ENCODE measurements at places on chromosomes 2 and 18.
A peak's percentile ranks its signal among the peaks of the same experiment; 100 is the strongest.

DNA sequence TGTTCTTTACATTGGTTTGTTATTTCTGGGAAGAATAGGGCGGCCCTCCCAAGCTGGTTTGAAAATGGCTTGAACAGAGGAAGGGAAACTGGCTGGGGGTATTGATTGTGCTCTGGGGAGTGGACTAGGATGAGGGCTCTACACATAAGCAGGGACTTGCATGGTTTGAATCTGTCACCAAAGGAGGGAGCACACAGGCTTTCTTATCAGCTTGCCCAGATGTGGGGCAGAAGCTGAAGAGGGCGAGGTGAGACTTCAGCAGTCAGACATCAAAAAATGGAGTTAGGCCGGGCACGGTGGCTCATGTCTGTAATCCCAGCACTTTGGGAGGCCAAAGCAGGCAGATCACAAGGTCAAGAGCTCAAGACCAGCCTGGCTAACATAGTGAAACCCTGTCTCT, 7.2 kb upstream of the RAB12 start:
- DNase-seq = no peak

GRCh38 chr2:187640926-187641510, 86.8 kb upstream of the TFPI start:
- no peak for DNase-seq

DNA sequence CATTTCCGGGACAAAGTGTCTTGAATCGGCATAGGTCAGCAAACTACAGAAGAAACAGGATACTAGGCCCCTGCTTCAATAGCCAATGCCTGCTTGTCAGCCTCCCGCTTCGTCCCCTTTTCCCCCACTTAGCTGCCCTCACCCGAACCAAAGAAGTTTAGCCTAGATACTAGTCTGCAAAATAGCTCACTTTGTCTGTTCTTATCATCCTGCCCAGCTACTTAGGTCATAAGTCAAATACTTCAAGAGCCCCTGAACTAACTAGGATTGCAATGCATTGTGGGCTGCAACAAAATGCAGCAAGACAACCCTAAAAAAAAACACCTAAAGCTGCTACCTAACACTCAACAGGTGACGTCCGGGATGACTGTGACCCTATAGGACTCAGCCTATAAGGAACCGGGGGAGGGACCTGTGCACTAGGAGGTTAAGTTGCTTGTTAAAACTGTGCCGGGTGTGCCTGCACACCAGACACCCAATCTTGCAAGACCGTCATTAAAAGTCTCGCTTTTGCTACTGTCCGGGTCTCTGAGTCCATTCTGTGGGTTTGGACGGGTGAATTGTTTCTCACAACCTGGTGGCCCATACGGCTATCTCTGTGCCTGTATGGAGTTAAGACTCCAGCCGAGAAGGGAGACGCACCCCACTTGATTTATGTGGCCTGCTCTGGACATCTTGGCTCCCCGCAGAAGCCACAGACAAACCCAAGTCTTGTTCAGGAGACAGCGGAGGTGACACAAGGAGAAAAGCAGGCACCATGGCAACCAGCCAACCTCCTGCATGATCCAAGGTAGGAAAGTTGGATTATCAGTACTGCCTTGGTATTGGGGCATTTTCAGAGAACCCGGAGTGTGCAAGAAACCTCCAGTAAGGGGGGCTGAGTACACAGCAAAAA, 105.9 kb downstream of the HIBCH start:
- DNase-seq = no peak

DNA sequence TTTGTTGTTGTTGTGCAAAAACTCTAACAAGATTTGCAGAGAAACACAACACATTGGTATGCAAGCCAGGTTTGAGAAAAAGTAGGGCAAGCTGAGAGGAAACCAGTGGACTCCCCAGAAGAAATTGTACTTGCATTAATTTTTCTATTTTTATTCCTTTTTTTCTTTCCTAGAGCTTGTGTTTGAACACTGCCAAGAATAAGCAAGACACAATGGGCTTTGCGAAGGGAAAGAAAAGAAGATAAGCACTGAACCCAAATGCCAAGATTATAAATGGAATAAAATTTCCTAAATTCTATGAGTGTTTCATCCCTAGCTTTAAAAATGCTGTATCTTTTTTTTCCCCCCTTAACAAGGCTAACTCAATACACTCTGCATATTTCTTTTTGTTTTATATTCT, 17.0 kb upstream of the CYTIP start:
- DNase-seq = no peak

- no peak for DNase-seq
Measured at GRCh38 chr2:237297421-237298150, 116.4 kb downstream of the COL6A3 start.

- no peak for DNase-seq
Measured at GRCh38 chr18:34857320-34857719, 147.2 kb downstream of the DTNA start.

GRCh38 chr2:113705982-113706523, 50.4 kb downstream of the SLC35F5 start:
- DNase-seq = no peak

- no peak for DNase-seq
Measured at GRCh38 chr18:70366670-70367069, 77.8 kb downstream of the SOCS6 start.

- DNase-seq = no peak
Measured at GRCh38 chr2:52955079-52955478, 812.5 kb upstream of the CHAC2 start.

DNA sequence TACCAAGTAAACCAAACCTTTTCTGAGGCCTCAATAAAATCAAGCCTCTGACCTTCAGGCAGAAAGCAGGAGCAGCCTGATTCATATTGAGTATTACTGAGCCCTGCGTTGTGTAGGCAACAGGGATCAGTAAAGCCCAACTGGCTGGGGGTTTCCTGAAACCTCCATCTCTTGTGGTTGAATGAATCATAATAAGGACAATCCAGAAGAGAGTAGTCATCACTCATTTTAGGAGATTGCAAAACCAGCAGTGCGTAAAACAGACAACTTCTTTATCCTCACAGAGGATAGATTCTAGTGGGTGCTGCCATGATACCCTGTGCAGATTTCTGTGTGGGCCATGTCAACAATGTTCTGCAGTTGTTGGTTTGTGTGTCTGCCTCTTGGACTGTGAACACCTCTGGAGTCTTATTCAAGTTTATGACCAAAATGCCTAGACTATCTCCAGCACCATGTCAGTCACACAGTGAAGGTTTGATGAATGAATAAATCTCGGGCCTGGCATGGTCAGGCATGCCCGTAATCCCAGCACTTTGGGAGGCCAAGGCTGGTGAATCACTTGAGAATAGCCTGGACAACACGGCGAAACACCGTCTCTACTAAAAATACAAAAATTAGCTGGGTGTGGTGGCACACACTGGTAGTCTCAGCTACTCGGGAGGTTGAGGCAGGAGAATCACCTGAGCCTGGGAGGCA, 51.8 kb upstream of the RAB27B start:
- no peak for DNase-seq

DNA sequence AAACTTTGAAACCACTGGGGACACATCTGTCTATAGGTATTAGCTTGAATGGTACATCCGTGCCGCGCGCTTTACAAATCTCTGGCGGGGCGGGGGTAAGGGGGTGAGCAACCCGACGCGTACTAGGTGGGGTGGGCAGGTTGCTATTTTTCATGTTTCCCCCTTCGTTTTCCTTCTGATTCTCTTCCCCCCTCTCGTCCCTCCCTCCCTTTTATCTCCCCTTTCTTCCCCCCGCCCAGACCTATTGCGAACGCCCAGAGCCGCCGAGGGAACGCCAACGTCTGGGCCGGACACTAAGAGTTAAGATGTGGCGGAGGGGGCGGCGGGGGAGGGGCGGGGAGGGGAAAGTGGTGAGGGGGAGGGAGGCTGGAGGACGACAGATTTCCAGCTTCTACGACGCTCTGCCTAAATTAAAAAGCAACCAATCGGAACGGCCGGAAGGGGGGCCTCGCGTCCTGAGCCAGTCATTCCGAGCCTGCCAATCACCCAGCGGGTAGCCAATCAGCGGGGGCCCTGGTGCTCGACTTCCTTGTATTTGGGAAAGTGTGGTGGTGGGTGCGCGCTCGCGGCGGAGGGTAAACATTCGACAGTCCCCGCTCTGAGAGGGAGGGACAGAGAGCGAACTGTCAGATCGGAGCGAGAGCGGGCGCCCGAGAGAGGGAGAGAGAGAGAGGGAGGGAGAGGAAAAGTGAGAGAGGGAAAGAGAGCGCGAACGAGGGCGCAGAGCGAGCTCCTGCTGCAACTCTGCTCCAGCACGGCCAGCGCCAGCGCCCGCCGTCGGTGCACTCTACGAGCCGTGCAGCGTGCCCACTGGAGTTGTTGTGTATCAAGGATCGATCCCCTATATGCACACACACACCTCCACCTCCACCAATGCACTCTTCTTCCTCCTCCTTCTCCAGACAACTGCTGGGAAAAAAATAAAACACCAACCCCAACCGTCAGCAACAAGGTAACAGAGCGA, at the start of gene POU3F3:
TSS of gene POU3F3 (plus strand) at position 582 of the 964 bp plus-strand sequence. CDS start 1,396 bp downstream, outside the sequence.
- DNase-seq = no peak

GRCh38 chr2:133333181-133333580, 235.1 kb downstream of the NCKAP5 start:
- DNase-seq = no peak

DNA sequence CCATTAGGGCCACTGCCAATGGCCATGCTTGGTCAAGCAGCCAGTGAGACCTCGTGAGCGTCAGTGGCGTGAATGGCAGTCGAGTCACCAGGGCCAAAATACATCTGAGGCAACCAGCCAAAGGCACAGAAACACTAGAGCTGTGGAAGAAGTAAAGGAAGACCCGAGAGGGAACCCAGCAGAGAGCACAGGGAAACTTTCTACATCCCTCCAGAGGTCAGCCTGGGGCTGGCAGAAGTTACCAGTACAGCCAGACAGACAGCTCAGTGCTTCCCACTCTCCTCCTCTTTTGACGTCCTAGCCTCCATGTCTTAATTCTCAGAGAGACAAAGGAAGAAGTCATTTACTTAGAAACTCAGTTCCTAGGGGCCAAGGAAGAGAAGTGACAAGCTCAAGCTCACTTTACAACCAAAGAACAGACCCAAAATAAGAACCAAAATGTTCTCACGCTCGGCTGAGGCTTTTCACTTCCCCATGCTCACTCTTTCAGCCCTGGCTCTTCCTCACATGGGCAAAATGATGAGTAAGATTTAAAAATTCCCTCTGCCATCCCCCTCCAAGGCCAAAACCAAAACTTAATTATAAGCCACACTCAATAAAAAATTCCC, 8.7 kb downstream of the CYRIA start:
- no peak for DNase-seq

DNA sequence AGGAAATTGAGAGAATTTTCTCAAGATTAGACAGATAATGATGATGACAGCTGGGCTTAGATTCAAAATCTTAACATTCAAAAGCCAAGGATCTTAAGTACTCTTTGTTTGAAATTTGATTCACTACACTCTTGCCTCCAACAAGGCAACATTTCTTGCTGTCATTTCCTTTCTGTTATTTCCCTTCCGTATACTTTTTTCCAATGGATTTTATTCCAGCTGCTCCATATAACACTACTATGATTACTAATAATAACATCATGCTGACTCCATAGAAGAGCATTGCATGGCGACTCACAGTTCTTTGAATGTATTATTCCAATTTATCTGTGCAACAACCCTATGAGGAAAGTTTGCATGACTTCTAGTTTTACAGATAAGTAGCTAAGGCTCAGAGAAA, 33.9 kb upstream of the CCDC102B start:
- no peak for DNase-seq

DNA sequence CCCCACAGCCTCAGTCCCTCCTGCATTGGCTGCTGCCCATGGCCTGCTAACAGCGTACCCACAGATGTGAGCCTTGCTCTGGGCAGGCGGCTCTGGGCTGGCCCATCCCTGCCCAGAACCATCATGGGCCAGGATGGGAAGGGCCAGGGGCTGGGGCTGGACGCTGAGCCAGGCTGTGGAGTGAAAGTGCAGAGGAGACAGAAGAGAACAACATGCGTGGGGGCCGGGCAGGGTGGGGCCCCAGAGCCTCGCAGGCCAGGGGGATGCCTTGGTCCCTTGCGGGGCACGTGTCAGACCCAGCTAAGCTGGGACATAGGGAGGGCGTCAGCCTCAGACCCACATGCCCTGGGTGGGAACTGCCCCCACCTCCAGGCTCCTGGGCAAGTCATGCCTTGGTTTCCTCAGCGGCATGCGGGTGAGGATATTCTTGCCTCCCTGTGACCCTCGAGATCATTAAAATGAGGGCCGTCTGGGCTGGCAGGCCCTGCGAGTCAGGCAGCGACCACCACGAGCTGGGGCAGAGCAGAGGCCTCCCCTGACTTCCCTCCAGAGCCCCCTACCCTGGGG, 27.3 kb downstream of the GPC1 start:
- DNase-seq = no peak

GRCh38 chr2:16900405-16901025, 234.9 kb upstream of the CYRIA start:
- DNase-seq = no peak

DNA sequence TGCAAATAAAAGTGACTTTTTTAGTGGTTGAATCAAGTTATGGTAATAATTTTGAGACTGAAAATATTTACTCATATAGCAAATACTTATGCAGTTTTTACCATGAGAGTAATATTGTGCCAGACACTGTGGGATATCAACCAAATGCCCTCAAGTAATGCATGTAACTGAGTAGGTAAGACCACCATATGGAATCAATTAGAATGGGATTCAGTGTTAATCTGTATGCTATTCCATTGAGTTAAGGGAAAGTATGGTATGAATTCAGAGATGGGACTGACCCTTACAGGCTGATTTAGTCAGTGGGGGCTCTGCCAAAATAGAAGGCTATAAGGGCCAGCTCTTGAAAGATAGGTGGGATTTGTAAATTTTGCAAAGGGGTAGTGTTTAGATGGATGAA, 131.6 kb downstream of the CCDC85A start:
- DNase-seq = no peak

DNA sequence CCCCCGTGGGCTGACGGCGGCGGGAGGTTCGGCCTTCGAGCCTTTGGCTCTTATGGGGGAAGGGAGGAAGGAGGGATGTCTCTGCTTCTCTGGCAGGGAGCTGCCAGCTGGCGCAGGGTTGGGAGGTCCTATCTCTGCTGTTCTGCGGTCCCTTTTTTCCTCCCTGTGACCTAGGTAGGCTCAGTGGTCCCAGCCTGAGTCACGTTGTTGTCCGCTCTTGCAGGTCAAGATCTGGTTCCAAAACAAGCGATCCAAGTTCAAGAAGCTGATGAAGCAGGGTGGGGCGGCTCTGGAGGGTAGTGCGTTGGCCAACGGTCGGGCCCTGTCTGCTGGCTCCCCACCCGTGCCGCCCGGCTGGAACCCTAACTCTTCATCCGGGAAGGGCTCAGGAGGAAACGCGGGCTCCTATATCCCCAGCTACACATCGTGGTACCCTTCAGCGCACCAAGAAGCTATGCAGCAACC, 2.5 kb downstream of the DLX1 start:
- DNase-seq = no peak

- no peak for DNase-seq
Measured at GRCh38 chr2:224004105-224004695, 34.9 kb downstream of the SERPINE2 start.

DNA sequence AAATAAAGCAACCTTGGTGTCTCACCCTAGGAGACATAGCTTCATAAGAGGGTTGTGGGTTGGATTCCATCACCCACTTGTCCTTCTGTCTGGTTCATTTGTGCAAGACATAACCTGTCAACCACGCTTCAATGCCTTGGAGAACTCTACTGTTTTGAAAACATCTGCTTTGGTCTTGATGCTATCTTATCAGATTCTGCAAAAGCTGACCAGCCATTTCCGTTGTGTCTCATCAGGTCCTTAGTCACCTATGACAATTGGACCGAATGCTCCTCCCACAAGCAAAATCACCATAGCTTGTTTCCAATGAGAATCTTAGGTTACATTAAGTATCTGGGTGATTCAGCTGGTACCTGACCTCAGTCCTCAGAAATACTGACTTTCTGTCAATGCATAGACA, 35.4 kb downstream of the STAT4 start:
- DNase-seq = peak; percentile 29

Data from stimulated activated CD4-positive, alpha-beta T cell treated with anti-CD3 and anti-CD28 coated beads, TNF-alpha, amount 100 ng/mL, for 4 hours (primary cell).